ENCODE measurements at places on chromosomes 5 and 9.

- no peak for DNase-seq
These were observed 77.2 kb upstream of the ABCA1 start for GRCh38 chr9:105005186-105005585.

GRCh38 chr5:172102913-172103626 is 85.0 kb downstream of the STK10 start:
- peak; percentile 96 for DNase-seq

DNA sequence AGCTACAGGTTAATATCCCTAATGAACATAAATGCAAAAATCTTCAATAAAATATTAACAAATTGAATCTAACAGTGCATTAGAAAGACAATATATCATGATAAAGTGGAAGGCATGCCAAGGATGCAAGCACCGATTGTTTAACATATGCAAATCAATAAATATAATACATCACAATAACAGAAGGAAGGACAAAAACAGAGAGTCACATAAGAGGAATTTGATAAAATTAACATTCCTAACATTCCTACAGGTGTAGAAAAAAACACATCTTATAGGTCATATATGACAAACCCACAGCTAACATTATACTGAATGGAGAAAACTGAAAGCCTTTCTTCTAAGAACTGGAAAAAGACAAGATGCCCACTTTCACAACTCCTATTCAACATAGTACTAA is 297.0 kb downstream of the CDH18 start:
- no peak for DNase-seq

DNA sequence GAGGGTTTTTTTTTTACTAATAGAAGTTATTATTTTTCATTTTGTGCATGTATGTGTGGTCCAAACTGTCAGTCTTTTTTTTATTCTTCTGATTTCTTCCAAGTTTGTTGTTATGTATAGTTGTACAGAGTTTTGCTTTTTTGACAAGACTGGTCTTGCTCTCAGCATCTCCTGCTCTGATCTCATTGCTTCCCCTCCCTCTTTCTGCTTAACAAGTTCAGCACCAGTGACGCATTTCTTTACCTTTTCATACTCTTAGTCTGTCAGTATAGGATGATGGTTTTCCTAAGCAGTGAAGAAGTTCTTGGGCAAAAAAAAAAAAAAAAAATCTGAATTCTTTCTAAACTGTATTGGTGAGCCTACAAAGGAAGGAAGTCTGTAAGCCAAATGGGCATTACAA is 135.1 kb downstream of the CD180 start:
- DNase-seq = no peak

GRCh38 chr9:101235105-101235866 is 149.5 kb downstream of the BAAT start:
- DNase-seq = peak; percentile 8
